ENCODE measurements at places on chromosomes 2 and 18. TPM values are rescaled to one million over a fixed set of nuclear protein-coding genes. Genes with fewer than 3 reads are reported as not detected.
A peak's percentile ranks its signal among the peaks of the same experiment; 100 is the strongest.

GRCh38 chr2:176852667-176853066 lies 359.9 kb upstream of the HNRNPA3 start:
- H3K27me3 ChIP-seq: no peaks in the 10 kb centered on the region
- H3K4me1 ChIP-seq: peaks cover 36% of the 10 kb centered on the region
- no peak overlapping the region for H3K27ac ChIP-seq
- peak; percentile 29 for DNase-seq

PSTPIP2 gene
- 11.5 TPM for total RNA-seq

- DNase-seq: no peak
- H3K4me1 ChIP-seq: no peaks in the 10 kb centered on the region
- H3K36me3 ChIP-seq: peaks cover 5% of the 10 kb centered on the region
- no peak overlapping the region for H3K27ac ChIP-seq
- H3K27me3 ChIP-seq: peaks cover 15% of the 10 kb centered on the region
These were observed 90.6 kb downstream of the SGPP2 start for GRCh38 chr2:222514901-222515300.

DYNAP gene
- not detected for total RNA-seq

IL1R1 gene
- total RNA-seq: 21.8 TPM

DNA sequence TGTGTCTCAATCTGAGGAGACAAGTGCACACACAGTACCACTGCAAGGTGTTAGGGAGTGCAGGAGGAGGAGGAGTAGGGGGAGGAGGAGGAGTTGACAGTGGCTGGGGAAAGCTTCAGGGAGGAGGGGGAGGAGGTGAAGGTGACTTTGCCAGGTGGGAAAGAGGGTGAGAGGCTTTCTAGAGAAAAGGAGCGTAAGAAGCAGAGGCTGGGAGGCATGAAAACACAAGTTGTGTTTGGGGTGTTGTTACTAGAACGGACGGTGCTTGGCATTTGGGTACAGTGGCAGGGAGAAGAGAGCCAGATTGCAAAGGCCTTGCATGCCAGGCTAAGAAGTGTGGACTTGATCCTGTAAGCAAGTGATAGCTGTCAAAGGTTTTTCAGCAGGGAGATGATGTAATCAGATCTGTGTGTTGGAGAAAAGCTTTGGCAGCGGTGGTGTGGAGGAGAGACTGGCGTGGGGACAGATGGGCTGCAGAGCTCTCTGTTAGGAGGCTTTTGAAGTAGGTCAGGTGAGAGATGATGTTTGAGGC lies 16.2 kb downstream of the TANC1 start:
- no peaks in the 10 kb centered on the region for H3K27me3 ChIP-seq
- no peaks in the 10 kb centered on the region for H3K36me3 ChIP-seq
- H3K4me3 ChIP-seq: no peak overlapping the region

HS1BP3 gene
- 7.1 TPM for total RNA-seq

- H3K4me3 ChIP-seq: no peak overlapping the region
- H3K4me1 ChIP-seq: peaks cover 29% of the 10 kb centered on the region
- no peak for DNase-seq
- no peaks in the 10 kb centered on the region for H3K27me3 ChIP-seq
- H3K27ac ChIP-seq: no peak overlapping the region
These were observed 79.7 kb upstream of the TRIB2 start for GRCh38 chr2:12636837-12637581.

DNA sequence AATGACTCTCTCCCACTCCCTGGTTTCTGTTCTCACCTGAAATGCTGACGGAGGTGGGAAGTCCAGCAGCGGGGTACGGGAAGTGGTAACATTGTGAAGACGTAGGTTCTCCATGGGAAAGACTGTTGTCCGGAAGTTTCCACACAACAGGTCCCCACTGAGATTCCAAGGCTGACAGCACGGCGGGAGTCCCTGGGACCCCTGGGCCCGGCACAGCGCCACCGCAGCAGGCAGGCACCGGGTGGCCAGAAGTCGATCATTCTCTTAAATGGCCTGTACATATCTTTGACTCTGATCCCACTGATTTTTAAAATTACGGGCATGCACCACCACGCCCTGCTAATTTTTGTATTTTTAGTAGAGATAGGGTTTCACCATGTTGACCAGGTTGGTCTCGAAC lies 201.0 kb upstream of the SALL3 start:
- H3K27ac ChIP-seq: no peak overlapping the region
- H3K4me3 ChIP-seq: no peak overlapping the region
- no peaks in the 10 kb centered on the region for H3K36me3 ChIP-seq
- no peak for DNase-seq

GRCh38 chr2:231337807-231338759 lies 57.4 kb upstream of the B3GNT7 start:
- H3K4me1 ChIP-seq: no peaks in the 10 kb centered on the region
- DNase-seq: no peak
- H3K27ac ChIP-seq: no peak overlapping the region
- H3K4me3 ChIP-seq: no peak overlapping the region

OR6B2 gene
- not detected for total RNA-seq

- H3K27ac ChIP-seq: no peak overlapping the region
- no peak overlapping the region for H3K4me3 ChIP-seq
- no peaks in the 10 kb centered on the region for H3K36me3 ChIP-seq
- DNase-seq: no peak
These were observed 134.2 kb downstream of the PXDN start for GRCh38 chr2:1610096-1610485.

Data from activated CD4-positive, alpha-beta T cell treated with anti-CD3 and anti-CD28 coated beads for 36 hours (primary cell).